ENCODE measurements at places on chromosomes 7 and 10. TPM values are rescaled to one million over a fixed set of nuclear protein-coding genes. Genes with fewer than 3 reads are reported as not detected.

RUFY2 gene
- 11.4 TPM for total RNA-seq

MMD2 gene
- total RNA-seq, result not detected

SLC26A3 gene
- total RNA-seq, result not detected

NPC1L1 gene
- not detected for total RNA-seq

KEL gene
- total RNA-seq, result 1.1 TPM

VWA2 gene
- not detected for total RNA-seq

CACNB2 gene
- not detected for total RNA-seq

ASB4 gene
- not detected for total RNA-seq
